ENCODE measurements at places on chromosomes 11 and 22.

- peak; percentile 77 for DNase-seq
These were observed 2.5 kb downstream of the TCN2 start for GRCh38 chr22:30609260-30610185.

DNA sequence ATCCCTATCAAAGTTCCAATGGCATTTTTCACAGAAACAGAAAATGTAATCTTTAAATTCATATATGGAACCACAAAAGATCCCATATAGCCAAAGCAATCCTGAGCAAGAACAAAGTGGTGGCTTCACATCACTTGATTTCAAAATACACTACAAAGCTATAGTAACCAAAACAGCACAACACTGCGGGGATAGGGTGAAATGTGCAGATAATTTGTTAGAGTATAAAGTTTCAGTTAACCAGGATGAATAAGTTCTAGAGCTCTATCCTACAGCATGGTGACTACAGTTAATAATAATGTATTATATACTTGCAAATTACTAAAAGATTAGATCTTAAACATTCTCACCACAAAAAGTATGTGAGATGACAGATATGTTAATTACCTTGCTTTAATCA lies 55.5 kb downstream of the MAPK1 start:
- no peak for DNase-seq

- DNase-seq = no peak
These were observed 112.3 kb downstream of the TMPRSS5 start for GRCh38 chr11:113593698-113594308.

DNA sequence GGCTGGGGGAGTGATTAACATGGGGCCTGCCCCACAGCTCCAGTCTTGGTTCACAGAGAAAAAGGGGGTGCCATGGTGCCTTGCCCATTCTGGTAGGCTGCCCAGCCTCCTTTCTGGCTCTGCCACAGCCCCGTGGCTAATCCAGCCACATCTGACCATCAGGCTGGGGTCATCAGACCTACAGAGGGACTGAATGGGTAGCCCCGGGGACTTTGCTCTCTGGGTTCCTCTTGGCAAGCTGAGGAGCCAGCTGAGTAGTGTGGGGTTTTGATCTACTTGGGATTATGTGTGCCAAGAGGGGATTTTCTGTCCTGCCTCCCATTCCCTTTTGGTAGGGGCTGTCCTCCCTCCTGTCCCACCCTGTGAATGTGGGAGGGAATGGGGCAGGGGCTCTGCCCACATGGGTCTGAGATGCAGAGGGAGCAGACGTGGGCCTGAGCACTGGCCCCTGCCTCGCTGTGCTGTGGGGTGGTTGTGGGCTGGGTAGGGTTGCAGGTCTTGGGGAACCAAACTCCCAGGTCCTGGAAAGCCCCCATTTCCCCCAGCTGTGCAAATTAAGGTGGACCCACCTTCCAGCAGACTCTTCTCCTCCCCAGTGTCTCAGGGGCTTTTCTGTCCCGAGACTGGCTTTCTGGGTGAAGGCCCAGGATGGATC lies 32.0 kb downstream of the CD82 start:
- no peak for DNase-seq

DNA sequence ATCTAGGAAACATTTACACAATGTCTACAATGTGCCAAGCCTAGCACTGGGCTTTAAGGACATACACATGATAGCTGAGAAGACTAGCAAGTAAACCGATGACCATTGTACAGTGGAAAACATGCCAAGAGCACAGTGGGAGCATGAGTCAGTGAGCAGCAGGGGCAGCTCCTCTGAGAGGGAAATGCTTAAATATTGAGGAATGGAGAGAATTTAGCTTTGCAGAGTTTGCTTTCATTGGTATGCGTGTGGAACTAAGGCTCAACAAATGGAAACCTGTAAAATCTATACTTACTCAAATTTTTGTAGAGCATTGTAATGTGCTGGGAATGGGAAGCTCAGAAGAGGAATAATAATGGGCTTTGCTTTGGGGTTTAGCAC lies 282.3 kb downstream of the ST3GAL4 start:
- no peak for DNase-seq

DNA sequence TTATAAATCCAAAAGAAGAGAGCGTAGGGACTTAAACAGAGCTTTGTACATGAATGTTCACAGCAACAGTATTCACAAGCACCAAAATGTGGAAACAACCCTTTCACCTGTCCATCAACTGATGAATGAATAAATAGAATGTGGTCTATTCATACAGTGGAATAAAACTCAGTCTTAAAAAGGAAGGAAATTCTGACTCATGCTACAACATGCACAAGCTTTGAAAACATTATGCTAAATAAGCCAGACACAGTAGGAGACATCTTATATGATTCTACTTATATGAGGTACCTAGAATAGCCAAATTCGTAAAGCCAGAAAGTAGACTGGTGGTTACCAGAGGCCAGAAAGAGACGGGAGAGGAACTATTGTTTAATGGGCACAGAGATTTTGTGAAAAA lies 74.3 kb downstream of the SHANK2 start:
- no peak for DNase-seq

GRCh38 chr11:65293909-65294381 lies 20.7 kb upstream of the CDC42EP2 start:
- no peak for DNase-seq

GRCh38 chr11:46237248-46238077 lies 40.0 kb upstream of the CREB3L1 start:
- DNase-seq = peak; percentile 93

DNA sequence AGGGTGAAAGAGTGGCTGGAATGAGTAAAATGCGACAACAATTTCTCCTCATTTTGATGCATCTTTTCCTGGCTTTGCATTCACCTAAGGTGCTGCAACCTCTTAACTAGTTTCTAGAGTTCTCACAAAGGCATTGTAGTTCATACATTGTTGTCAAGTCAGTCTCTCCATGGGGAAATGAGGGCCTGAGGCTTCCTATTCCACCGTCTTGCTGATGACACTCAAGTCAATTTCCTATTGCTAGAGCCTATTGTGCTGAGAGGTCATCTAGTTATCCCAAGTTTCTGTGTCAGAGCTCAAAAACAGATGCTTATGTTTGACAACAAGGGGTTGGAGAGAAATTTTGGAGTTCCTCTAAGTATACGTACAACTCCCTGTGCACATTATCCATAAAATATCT lies 11.6 kb upstream of the MS4A6A start:
- no peak for DNase-seq

DNA sequence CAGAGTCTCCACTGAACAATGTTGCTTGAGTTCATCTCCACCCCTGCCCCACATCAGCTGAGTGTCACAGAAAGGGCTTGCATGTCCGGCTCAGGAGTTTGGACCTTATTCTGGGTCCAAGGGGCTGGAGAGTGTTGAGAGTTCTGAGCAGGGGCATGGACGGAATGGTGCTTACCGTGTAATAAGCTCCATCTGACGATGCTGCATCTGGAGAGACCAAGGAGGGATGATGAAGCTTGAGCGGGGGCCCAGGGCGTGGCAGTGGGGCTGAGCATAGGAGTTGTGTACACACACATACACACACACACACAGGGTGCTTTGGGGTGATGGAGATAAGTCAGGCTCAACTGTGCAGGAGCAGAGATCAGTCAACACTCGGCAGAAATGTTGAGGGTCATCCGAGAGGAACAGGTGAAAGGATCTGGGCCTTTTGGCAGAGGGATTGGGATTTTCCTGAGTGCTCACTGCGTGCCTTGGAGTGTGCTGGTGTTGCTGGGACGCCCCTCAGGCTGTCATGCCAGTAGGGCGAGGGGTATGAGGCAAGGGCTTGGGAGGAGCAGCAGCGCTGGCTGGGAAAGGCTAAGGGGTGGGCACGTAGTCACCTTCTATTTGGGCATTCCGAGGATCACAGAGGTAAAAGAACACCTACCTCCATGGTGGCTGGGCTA lies 2.3 kb downstream of the USP35 start:
- no peak for DNase-seq

- DNase-seq = no peak
These were observed 200.2 kb downstream of the BRD1 start for GRCh38 chr22:49627217-49628181.

DNA sequence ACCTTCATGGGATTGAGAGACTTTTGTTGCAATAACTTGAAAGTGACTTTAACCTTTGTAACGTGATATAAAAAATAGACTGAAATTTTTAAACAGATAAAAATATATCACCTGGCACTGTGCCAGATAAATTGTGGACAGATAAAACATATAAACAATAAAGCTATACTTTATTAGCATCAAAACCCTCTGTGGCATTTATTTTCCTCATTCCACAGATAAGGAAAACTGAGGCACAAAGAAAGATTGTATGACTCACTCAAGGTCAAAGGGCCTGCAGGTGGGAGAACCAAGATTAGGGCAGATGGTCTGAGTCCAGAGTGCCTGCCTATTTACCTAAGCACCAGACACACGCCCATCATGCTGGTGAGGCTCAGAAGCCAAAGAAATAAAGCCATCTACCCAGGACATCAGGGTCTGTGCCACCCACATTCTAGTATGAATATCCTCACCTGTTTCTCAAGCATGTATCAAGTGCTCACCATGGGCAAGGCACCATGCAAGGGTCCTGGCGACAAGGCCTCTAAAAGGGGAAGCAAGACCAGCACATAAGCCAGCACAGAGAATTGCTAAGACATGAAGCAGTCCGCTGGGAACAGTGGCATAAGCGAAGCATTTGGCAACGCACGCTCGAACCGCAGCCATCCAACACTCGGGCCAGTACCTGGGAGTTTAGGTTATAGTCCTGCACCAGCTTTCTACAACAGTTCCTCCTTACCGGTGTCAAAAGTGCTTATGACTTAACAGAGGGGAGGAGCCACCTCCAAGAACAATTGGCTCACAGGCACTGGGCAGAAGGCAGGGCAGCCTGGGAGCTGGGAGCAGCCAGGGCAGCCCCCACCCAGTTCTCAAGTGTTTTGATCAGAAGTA lies 17.6 kb downstream of the MYH9 start:
- DNase-seq = no peak

DNA sequence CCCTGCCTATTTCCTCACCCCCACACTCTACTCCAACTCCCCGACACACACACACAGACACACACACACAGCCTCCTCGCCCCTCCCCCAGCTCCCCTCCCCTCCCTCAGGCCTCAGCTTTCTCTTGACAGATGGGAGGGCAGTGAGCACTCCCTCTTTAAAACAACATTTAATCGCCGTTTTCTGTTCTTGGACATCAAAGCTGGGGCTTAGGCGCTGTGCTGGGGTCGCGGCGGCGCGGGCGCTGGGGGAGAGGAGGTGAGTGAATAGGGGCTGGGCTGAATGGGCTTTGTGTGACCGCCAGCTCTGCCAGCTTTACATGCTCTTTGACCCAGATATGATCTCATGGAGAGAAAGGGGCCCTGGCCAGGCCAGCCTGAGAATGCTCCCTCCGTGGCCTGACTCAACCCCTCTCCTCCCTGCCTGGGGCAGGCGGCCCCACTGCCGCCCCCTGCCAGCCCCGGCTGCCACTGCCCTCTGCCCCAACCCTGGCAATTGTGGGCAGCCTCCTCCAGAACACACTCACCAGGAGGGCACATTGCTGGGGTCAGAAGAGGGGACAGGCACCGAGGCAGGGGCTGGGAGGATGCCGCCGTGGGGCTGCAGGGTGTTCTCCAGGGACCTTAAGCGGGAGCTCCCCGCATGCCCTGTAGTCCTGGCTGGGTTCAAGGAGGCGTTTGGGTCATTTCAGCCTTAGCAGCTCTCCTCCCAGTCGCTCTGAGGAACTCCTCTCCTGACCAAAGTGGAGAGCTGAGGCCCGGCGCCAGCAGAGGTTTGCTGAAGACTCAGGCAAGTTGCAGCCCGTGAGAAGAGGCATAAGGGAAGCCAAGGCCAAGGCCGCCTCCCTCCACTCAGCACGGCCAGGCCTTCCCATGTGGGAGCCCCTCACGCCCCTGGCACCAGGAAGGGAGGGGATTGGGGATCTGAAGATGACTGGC lies 38.3 kb upstream of the NNMT start:
- no peak for DNase-seq

GRCh38 chr11:60942970-60943565 lies 8.9 kb downstream of the SLC15A3 start:
- no peak for DNase-seq
